COR-L47 (cell line): ENCODE measurements at places on chromosomes 6 and 20.

DNA sequence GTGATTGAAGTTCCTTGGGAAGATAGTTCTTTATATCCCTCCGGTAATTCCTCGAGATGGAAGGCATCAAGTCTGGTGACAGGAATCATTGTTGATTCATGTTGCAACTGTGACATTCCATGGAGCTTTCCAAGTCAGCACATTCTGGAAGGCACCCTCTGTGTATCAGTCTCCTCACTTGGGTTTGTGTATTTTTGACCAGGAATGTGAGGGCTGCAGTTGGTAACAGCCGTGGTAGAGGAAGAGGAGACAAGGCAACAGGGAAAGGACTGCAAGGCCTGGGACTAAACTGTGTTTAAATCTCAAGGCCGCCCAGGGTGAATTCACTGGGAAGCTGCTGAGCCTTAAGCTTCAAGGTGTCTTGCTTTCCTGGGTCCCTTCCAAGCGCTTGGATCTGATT is 99.0 kb downstream of the CLIC5 start:
- DNase-seq = no peak

- DNase-seq = no peak
These were observed 247.0 kb downstream of the ERMARD start for GRCh38 chr6:169998457-169998856.

- no peak for DNase-seq
These were observed 37.8 kb downstream of the TAF8 start for GRCh38 chr6:42088101-42088591.

- DNase-seq = no peak
These were observed 14.7 kb downstream of the STK35 start for GRCh38 chr20:2116170-2116940.
